ENCODE measurements at places on chromosomes 11 and 22. TPM values are rescaled to one million over a fixed set of nuclear protein-coding genes. Genes with fewer than 3 reads are reported as not detected.

The CARD16 gene
- 26.8 TPM for total RNA-seq

DNA sequence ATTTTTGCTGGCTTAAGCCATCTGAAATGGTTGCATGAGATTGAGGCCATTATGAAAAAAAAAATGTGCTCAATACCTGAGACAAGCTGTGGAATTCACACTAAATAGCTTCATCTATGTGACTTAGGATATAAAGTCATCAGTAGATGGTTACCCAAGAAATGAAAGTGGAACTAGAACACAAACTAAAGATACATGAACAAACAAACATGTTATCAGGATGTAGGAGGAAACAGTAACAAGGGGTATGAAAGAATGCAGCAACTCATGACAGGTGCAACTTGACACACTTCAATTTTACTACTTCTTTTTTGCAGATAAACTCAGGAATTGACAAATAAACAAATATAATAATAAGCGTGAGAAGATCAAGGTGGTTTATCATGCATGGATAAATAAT is 155.0 kb downstream of the WT1 start:
- no peak for DNase-seq
- no peaks in the 10 kb centered on the region for H3K36me3 ChIP-seq
- H3K4me3 ChIP-seq = no peak overlapping the region

DNA sequence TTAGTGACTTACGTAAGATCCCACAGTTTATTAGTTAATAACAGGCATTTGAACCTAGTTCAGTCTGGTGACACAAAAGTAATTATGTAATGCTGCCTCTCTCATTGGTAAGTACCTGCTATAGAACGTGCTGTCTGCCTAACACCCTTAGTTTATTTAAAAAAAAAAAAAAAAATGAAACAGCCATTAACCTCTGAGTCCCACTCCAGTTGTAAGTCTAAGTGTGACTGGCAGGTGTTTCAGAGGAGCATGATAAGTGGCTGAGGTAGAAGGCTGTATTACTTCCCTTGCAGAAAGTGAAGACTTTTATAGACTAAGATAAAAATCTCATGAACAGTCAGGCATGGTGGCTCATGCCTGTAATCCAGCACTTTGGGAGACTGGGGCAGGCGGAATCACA is 140.5 kb downstream of the TRIM44 start:
- peaks cover 18% of the 10 kb centered on the region for H3K4me1 ChIP-seq
- DNase-seq = no peak
- H3K27ac ChIP-seq = no peak overlapping the region
- no peaks in the 10 kb centered on the region for H3K27me3 ChIP-seq

DNA sequence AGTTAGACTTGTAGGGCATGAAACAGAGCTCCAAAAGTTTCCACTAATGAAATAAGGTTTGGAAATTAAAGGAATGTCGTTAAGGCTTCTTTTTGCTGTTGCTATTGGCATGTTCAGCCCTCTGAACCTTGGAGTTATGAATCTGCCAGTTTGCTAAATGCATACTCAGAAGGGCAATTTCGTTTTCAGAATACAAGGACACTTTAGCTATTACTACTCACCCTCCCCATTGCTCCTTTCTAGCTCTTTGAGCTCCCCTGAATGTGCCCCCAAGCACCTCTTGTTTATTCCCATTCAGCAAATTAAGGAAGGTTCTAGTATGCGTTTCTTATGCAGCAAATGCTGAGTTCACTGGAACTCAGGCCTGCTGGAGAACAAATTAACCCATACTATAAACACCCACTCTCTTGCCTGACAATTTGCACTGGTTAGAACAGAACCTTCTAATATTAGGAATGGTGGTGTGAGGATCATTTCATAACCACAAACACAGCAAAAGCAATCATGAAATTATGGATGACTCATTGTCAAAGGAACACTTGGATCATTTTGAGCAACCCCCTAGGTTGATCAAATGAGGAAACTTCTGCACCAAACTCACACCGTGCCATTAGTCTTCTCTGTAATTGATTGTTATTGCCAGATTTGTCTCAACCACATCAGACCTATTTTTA is 26.2 kb upstream of the LIN7C start:
- H3K27ac ChIP-seq = no peak overlapping the region
- H3K36me3 ChIP-seq = no peaks in the 10 kb centered on the region
- no peak overlapping the region for H3K4me3 ChIP-seq

DNA sequence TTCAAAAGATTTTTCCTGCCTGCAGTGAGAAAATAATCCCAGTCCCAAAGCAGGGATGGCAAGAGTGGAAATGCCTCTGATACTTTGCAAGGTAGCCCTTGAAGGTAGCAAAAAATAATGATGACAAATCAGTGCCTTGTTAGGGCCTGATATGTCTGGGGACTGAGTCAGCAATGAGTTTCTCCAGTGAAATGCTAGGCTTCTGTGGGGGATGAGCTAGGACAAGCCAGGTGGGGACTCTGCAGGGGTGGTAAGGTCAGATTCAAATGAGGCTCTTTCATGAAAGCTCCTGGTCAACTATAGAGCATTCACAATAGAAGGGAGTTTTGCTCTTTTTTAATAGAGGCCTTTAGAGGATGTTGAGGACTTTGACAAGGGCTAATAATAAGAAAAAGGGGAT is 77.7 kb downstream of the ME3 start:
- peaks cover 36% of the 10 kb centered on the region for H3K4me1 ChIP-seq
- DNase-seq = no peak
- no peaks in the 10 kb centered on the region for H3K27me3 ChIP-seq
- H3K36me3 ChIP-seq = no peaks in the 10 kb centered on the region
- no peak overlapping the region for H3K27ac ChIP-seq
- no peak overlapping the region for H3K4me3 ChIP-seq

DNA sequence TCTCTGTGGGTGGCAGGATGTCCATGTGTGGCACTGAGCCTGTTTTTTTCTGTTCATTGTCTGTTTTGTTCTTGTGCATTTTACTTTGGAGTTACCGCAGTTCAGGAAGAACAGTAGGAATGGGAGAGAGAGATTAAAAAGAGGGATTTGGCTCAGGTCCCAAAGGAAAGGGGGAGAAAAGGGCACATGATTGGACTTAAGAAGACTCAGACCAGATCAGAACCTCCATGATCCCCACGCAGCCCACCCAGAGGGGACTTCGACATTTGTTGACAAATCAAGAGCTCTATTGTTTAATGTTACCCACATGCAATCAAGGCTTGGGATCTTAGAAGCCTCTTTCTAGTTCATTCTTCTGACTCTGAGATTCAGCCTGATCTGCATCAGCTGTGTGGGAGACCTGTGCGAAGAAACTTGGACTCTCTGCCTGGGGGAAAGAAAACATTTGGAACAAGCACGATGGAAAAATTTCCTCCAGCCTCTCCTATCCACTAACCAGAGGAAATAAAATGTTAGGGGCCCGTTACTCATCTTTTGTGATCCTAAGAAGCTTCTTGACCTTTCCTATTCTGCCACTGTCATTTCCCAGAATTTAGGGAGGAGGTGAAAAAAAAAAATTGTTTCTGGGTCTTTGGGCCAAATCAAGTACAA is 119.2 kb downstream of the SPON1 start:
- H3K4me1 ChIP-seq = peaks cover 4% of the 10 kb centered on the region
- H3K4me3 ChIP-seq = no peak overlapping the region
- no peaks in the 10 kb centered on the region for H3K36me3 ChIP-seq
- H3K27me3 ChIP-seq = no peaks in the 10 kb centered on the region
- DNase-seq = no peak

- DNase-seq = no peak
- no peak overlapping the region for H3K4me3 ChIP-seq
- no peaks in the 10 kb centered on the region for H3K27me3 ChIP-seq
- no peak overlapping the region for H3K27ac ChIP-seq
- H3K36me3 ChIP-seq = no peaks in the 10 kb centered on the region
Observed at GRCh38 chr11:82778776-82779175, 45.1 kb upstream of the FAM181B start.

- H3K27me3 ChIP-seq = no peaks in the 10 kb centered on the region
- H3K36me3 ChIP-seq = no peaks in the 10 kb centered on the region
- H3K27ac ChIP-seq = peak overlapping the region; percentile 92
- peak overlapping the region; percentile 64 for H3K4me3 ChIP-seq
- H3K4me1 ChIP-seq = peaks cover 30% of the 10 kb centered on the region
Observed at GRCh38 chr11:32893093-32893342, 407 bp downstream of the QSER1 start.

The SLN gene
- not detected for total RNA-seq

The IGF2 gene
- 56.5 TPM for total RNA-seq

DNA sequence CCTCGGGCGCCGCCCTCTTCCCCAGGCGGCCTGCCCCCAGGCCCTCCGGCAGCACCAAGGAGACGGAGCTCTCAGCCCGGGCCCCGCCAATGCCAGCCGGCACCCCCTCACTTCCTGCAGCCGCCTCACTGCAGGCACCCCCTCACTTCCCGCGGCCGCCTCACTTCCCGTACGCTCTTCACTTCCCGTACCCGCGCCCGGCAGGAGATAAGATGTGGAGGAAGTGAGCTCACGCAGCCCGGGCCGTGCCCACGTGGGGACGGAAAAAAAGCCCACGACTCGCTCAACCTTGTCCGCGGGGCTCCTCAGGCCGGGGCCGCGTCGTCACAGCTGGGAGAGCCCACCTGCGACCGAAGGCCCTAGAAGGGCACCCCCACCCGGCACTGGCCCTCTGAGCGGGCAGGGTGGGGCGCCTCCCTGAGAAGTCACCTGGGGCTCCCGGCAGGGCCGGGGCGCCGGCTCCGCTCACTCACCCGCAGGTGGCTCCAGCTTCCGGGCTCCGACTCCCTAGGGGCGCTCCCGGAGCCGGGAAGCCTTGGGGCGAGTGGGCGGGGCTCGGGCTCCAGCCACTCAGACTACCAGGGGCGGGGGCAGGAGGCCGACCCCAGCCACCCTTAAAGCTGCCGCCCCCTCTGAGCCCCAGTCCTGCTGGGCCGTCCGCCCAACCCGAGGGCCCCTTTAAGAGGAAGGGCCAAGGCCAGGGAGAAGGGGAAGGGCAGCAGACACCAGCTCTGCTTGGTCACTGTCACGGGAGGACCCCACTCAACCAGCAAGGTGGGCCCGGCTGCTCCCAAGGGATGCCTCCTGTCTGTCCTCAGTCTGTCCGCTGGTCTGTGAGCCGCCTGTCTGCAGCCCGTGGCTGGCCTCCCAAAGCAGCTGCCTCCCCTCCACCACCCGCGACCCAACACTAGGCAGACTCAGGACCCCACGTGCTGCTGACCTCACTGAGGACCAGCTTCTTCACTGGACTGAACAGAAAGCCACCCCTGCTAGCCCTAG is 31.4 kb downstream of the PISD start:
- peak overlapping the region; percentile 89 for H3K4me3 ChIP-seq
- H3K27ac ChIP-seq = peak overlapping the region; percentile 89
- no peaks in the 10 kb centered on the region for H3K27me3 ChIP-seq
- DNase-seq = no peak
- H3K4me1 ChIP-seq = peaks cover 73% of the 10 kb centered on the region

DNA sequence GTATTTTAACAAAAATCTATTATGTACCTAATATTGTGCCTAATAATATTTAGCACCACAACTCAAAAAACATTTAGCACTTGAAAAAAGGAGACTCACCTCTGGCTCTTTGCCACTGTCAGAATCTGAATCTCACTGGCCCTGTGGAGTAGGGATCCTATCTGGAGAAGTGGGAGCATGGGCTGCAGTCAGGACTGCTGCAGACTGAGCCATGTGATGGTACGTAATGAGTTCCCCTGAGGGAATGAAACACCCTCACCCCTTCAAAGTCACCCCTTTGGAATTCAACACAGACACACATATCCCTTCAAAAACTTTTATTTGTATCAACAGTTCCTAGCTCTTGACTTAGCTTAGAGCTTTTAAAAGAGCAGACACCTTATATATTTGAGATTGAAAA is 6.5 kb downstream of the PTPMT1 start:
- peaks cover 17% of the 10 kb centered on the region for H3K4me1 ChIP-seq
- H3K27ac ChIP-seq = no peak overlapping the region
- no peak overlapping the region for H3K4me3 ChIP-seq
- H3K36me3 ChIP-seq = peaks cover 47% of the 10 kb centered on the region
- DNase-seq = no peak
- H3K27me3 ChIP-seq = no peaks in the 10 kb centered on the region

DNA sequence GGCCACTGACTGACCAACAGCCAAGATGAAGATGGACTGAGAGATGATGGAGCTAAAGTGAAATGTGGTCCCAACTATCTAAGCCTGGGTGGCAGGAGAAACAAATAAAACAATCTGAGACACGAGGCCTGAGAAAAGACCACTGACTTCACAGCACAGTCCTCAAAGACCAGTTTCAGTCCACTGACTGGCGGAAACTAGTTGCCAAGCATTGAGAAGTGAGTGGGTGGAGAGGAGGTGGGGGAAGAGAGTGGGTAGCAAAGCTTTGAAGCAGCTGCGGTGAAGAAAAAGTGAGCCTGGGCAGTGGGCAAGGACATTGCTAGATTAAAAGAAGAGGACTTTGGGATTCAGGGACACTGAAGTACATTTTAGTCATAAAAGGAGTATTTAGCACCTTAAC is 1.9 kb downstream of the MS4A1 start:
- no peaks in the 10 kb centered on the region for H3K4me1 ChIP-seq
- H3K36me3 ChIP-seq = no peaks in the 10 kb centered on the region
- H3K4me3 ChIP-seq = no peak overlapping the region
- no peak overlapping the region for H3K27ac ChIP-seq

The OR51E2 gene
- total RNA-seq = 0.98 TPM
